CD4-positive, alpha-beta T cell treated with Interleukin-12 subunit alpha and Interleukin-12 subunit beta, for 1 hour (primary cell): ENCODE measurements at places on chromosomes 12 and 14.

DNA sequence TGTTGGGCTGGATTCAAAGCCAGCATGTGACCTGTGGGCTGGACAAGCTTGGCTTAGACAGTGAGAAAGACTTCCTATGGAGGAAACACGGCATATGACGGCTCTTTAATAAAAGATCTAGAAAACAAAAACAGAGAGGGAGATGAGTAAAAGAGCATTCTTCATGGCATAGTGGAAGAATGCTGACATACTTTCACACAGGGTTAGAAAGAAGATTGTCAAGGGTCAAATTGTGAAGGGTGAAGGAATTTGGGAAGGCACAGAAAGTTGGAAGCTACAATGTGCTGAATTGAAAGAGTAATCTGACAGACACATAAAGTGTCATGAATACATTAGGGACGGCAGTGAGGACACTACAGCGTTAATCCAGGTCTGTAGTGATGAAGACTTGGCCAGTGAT, 63.4 kb downstream of the GALNT4 start:
- no peak for DNase-seq

DNA sequence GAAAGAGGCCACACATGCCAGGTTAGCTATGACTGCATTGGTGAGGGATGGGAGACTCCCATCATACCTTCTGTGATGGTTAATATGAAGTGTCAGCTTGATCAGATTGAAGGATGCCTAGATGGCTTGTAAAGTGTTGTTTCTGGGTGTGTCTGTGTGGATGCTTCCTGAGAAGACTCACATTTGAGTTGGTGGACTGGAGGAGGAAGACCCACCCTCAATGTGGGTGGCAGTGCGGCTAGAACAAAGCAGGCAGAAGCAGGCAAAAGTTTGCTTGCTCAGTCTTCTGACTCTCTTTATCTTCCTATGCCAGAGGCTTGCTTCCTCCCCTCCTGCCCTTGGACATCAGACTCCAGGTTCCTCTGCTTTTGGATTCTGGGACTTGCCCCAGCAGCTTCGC, 88.2 kb downstream of the SSPN start:
- no peak for DNase-seq

DNA sequence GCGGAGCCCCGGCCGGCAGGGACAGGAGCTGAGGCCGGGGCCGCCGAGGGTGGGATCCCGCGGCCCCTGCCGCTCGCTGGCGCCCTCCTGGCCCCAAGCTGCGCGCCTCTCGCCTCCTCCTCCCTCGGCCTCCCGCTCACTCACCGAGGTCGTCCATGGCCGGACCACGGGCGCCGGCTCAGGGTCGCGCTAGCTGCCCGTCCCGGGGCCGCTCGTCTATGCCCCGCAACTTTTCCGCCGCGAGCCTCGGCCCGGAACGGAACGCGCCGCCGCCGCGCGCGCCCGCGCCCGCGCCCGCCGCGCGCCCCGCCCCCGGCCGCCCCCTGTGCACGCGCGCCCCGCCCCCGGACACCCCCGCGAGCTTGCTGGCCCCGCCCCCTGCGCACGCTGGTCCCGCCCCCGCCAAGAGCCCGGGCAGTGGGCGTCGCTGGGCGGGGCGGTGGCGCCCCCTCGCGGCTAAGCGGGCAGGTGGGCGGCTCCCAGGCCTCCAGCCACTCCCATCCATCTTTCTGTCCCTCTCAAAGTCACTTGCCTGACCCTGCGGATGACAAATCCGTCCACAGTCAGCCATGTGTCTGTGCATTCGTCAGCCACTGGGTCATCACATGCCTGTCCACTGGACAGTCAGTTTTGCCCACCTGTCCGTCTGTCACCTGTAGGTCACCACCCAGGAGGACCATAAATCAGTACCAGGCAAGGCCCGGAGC, at the start of gene PXN:
Gene PXN, minus strand, starts transcription at position 258 of the 707 bp plus-strand sequence. Its CDS starts 101 bp downstream, at position 157.
- peak; percentile 92 for DNase-seq

- no peak for DNase-seq
Measured at GRCh38 chr14:87629788-87630187, 363.2 kb downstream of the GALC start.

DNA sequence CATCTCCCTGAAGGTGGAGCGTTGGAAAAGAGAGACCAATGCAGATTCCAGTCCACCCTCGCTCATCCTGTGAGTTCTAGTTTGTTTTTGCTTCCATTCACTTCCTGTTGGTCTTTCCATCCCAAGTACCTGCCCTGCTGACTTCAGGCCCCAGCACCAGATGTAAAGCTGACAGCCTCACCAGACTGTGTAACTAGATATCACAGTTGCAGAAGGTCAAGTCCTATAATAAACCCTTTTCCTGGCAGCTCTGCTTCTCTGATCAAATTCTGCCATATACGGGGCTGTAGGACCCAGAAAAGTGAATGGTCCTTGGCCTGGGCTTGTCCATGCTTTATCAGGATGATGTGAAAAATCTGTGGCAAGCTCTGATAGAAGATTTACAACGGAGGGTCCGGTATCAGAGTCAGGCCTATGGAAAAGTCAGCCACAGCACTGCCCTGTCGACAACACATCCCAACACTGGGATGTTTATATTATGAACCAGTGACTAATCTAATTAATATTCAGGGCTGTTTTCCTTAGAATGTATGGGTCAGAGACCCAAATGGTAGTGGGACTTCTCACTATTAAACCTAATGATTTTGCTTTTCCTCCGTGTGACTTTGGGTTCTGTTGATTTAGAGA, 42.1 kb downstream of the CCDC175 start:
- no peak for DNase-seq

DNA sequence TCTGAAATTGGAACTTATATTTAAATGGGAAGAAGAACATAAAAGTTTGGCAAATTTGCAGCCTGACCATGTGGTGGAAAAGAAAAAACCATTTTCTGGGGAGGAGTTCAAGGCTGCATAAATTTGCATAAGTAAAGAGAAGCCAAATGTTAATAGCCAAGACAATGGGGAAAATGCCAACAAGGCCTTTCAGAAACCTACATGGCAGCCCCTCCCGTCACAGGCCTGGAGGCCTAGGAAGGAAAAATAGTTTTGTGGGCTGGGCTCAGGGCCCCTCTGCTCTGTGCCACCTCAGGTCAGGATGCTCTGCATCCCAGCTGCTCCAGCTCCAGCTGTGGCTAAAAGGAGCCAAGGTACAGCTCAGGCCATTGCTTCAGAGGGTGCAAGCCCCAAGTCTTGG, 67.6 kb upstream of the CCDC60 start:
- DNase-seq, result no peak

DNA sequence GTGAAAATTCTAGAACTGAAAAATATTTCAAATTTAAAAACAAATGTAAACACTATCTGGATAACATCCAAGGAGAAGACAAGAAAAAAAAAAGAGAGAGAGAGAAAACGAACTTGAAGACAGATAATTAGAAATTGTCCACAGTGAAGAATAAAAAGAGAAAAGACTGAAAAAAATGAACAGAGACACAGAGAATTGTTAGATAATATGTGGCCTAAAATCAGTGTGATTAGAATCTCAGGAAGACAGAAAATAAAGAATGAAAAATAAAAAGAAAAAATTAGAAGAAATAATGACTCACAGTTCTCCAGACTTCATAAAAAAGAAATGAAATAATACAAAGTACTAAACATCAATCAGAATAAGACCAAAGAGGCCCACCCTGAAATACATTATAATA, 1209.3 kb downstream of the FSCB start:
- DNase-seq, result no peak

GRCh38 chr12:25014961-25015360, 66.1 kb upstream of the BCAT1 start:
- DNase-seq, result no peak

DNA sequence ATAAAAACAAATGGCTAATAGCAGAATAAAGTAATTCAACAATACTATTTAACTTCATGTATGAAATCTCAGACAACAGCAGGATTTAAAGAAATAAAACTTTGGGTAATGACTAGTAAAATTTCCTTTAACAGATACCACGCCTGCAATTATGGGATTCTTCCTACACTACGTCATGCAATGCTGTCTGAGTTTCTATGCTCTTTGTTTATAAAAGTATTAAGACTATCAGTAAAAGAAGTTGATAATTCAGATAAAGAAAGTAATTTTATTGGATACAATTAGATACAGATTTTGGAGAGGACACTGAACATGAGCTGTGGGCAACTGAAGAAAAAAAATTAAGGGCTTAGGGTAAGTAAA, 308.4 kb upstream of the LRFN5 start:
- DNase-seq, result no peak

GRCh38 chr12:58533652-58534051, 386.7 kb downstream of the LRIG3 start:
- DNase-seq, result no peak

- no peak for DNase-seq
Measured at GRCh38 chr14:73339846-73340595, 102.7 kb downstream of the PAPLN start.

DNA sequence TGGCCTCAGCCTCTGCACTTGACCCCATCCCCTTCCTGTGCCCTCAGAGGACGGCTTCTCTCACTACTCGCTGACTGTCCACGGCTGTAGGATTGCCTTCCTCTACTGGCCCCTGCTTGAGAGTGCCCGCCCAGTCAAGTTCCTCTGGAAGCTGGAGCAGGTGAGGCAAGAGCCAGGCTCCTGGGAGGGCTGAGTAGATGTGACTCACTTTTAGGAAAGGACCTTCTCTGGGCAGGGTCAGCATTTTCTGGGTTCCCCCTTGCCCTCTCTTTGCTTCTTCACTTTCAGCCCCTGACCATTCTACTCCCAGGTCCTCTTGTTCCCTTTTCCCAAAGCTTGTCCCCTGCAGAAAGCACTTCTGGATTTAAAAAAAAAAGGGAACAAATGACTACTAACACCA, 7.7 kb downstream of the CLSTN3 start:
- no peak for DNase-seq

GRCh38 chr12:12686925-12687324, 9.1 kb downstream of the GPR19 start:
- DNase-seq, result no peak

DNA sequence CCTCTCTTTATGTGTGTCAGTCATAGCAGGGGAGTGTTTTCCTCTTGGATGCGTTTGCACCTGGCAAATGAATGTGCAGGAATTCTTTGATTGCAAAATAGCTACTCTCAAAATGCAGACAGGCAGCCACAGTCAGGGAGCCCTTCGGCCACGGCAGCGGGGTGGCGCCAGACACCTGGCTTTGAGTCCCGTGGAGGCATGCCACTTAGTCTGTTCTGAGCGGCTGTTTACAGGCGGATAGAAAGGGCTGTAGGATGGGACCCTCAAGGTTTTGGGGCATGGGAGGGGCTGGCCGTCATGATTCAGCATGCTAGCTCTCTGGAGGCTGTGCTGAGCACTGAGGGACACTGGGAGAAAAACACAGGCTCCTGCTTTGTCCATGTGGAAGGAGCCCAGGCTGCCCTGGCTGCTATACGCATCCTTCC, 117.1 kb downstream of the SLC25A47 start:
- DNase-seq, result peak; percentile 33

GRCh38 chr14:22781301-22781991, 15.0 kb downstream of the OXA1L start:
- DNase-seq, result no peak

DNA sequence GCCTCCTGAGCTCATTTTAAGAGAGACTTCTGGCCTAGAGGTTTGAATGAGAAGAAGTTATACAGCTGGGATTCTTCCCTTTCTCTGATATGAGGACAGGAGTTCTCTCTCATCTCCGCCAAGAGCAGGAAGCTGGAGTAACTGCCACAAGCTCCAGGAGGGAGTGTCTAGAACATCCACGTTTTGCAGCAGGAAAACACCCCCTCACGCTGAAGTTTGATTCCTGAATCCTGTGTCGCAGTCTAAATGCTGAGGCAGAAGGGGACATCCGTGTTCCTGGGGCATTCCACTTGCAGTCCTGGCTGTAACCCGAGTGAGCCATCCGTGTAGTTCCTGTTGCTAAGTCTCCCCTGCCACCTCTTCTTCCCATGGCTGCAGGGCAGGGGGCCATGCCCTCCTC, 38.3 kb downstream of the NTF3 start:
- DNase-seq, result no peak

DNA sequence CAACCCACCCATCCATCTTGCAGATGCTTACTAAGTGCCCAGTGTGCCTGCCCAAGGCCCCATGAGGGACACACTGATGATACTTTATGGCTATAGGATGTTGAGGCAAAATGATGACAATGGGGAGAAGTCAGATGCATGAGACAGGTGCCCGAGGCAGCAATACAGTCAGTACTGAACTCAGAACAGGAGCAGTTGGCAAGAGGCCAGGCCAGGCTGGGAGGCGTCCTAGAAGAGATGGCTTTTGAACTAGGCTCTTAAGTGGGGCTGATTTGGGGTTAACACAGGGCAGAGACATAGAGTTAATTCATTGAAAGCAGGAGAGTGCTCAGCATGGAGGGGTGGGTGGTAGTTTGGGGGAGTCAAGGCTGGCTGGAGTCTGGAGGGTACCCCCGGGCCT, 15.6 kb downstream of the PLBD2 start:
- DNase-seq, result no peak

GRCh38 chr12:62758216-62758615, 176.7 kb downstream of the PPM1H start:
- no peak for DNase-seq

DNA sequence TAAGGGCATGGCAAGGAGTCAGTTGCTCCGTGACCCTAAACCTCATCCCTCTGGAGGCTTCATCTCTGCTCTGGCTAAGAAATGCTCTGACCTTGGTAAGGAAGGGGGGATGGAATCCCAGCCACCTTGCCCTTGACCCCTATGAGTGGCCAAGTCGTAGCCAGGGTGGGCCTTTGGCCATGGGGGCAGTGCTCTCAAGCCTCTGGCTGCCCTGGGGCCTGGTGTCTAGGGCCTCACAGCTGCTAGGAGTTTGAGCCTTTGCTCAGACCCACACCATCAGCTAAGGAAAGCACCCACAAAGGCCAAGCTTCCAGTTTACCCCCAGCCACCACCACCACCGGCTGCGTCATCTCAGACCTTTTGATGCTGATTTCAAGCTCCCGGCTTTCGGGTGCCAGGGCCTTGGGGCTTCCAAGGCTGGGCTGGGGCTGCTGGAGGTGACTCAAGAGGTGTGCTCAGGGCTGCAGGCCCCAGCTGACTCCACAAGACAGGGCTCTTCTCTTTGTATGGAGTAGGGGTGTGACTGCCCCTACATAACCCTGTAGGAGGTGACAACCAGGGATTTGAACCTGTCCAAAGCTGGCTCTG, 3.7 kb downstream of the ASB2 start:
- no peak for DNase-seq

- DNase-seq, result no peak
Measured at GRCh38 chr12:47995981-47996401, 8.3 kb downstream of the COL2A1 start.

DNA sequence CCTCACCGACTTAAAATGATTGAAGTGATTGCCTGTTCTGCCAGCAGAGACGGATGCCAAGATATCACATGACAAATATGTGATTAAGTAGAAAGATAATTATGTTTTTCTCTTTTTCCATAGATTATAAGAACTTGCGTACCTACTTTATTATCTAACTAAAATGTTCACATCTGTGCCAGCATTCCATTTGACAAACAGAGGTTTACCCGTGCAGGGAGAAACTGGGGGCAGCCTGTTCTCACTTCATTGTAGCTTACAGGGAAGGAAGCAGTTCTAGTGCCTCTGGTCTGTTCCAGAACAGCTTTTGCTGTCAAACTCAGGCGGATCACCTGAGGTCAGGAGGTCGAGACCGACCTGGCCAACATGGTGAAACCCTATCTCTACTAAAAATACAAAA, 29.6 kb downstream of the CCDC62 start:
- no peak for DNase-seq

- peak; percentile 71 for DNase-seq
Measured at GRCh38 chr12:11648514-11649412, 711 bp upstream of the ETV6 start.
